IMR-90 (cell line): ENCODE measurements at places on chromosomes 2 and 18. TPM values are rescaled to one million over a fixed set of nuclear protein-coding genes. Genes with fewer than 3 reads are reported as not detected.

DNA sequence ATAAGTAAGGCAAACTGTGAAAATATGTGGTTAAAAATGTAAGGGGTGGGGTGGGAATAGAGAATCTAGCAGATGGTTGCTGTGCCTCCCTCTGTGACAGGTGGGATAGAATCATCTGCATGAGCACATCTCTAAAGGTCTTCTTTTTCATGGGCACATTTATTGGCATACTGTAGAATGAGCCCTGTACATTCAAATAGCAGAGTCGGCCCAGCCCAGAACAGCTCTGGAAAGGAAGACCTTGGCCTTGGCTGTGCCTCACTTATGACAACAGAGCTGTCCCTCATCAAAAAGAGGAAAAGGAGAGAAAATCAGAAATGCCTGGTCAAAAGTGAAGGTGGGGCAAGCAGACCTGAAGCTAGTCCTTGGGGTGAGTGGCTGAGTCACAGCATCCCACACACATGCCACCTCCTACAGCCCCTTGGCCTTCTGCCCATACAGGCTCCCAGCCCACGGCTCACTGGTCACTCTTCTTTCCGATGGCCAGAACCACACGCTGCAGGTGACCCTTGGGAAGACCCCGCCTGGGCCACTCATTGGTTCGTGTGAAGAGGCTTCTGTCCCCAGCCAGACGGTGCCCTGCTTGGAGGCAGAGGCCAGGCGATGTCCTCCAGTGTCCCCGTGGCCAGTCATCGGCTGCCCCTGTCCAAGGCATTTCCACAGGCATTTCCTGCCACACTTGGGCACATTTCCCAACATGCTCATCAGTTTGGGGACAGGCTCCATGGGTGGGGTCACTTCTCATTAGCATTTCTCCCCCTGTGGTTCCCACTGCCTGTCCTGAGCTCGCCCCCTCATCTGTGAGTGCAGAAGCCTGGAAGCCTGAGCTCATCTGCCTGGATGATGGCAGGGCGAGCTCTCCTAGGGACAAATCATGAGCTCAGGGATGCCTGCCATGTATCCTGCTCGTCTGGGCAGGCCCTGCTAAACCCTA lies 113.6 kb downstream of the MCFD2 start:
- H3K36me3 ChIP-seq, result no peaks in the 10 kb centered on the region
- peaks cover 48% of the 10 kb centered on the region for H3K4me1 ChIP-seq
- H3K4me3 ChIP-seq, result no peak overlapping the region
- H3K27me3 ChIP-seq, result no peaks in the 10 kb centered on the region
- H3K27ac ChIP-seq, result peak overlapping the region; percentile 40
- peak; percentile 60 for DNase-seq

GRCh38 chr2:219274361-219274921 lies 4.7 kb upstream of the DNAJB2 start:
- H3K27ac ChIP-seq, result peak overlapping the region; percentile 69
- peaks cover 7% of the 10 kb centered on the region; the same call in 1 of the 2 replicates for H3K27me3 ChIP-seq
- peaks cover 20% of the 10 kb centered on the region for H3K4me1 ChIP-seq
- peak; percentile 81 for DNase-seq

OR6B2 gene
- not detected in 2 replicates for total RNA-seq

DNA sequence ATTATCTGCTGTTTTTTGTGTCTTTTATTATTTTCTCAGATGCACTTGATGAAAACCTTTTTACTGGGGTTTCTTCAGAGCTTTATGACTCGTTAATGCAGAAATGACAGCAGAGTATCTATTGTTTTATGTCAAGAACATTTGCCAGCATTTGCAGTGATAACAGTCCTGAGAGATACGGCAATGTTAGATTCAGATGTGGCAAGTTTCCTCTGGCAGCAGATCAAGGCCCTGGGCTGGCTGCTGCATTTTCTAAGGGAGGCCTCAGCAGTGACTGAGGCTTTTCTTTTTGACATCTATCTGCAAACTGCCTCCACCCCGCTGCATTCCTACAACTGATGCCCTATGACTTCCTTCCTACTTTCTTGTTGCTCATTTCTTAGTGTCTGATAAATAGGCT lies 40.2 kb downstream of the EFEMP1 start:
- no peak overlapping the region for H3K27ac ChIP-seq
- H3K4me1 ChIP-seq, result peaks cover 28% of the 10 kb centered on the region
- no peak overlapping the region for H3K4me3 ChIP-seq

GRCh38 chr18:68426731-68427315 lies 288.1 kb downstream of the TMX3 start:
- DNase-seq, result peak; percentile 77
- H3K27ac ChIP-seq, result no peak overlapping the region
- H3K36me3 ChIP-seq, result no peaks in the 10 kb centered on the region
- H3K27me3 ChIP-seq, result no peaks in the 10 kb centered on the region
- peaks cover 15% of the 10 kb centered on the region for H3K4me1 ChIP-seq

- no peaks in the 10 kb centered on the region for H3K27me3 ChIP-seq
- no peak overlapping the region for H3K4me3 ChIP-seq
- H3K4me1 ChIP-seq, result no peaks in the 10 kb centered on the region
- H3K36me3 ChIP-seq, result peaks cover 17% of the 10 kb centered on the region
- no peak for DNase-seq
Observed at GRCh38 chr2:240602266-240603050, 15.9 kb downstream of the CAPN10 start.

- H3K4me3 ChIP-seq, result no peak overlapping the region
- H3K27ac ChIP-seq, result no peak overlapping the region
- H3K27me3 ChIP-seq, result no peaks in the 10 kb centered on the region; the same call in 1 of the 2 replicates
- H3K4me1 ChIP-seq, result no peaks in the 10 kb centered on the region
- DNase-seq, result no peak
Observed at GRCh38 chr2:148935791-148936190, 60.8 kb downstream of the KIF5C start.

DNA sequence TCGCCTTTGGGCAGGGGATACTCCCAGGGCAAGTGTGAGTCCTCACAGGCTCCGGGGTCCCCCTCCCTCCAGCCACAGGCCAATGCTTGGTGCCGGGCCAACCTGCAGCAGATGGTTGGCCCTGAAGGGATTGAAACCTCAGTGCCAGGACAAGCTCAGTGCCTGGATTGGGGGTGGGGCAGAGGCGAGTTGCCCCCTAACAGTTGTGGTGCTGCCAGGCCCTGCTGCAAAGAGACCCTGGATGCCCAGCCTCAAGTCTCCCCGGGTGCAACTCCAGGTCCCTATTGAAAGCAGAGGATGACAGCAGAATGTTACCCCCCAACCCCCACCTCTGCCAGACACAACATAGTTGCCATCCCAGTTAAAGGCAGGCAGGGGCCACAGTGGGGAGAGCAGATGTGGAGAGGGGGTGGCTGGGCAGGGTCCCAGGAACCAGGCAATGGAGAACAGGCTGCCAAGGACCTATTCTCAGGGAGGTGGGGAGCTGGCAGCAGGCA lies 9.5 kb upstream of the RNF103 start:
- H3K27ac ChIP-seq, result no peak overlapping the region
- H3K27me3 ChIP-seq, result peaks cover 3% of the 10 kb centered on the region; the same call in 1 of the 2 replicates
- H3K4me1 ChIP-seq, result no peaks in the 10 kb centered on the region
- H3K36me3 ChIP-seq, result no peaks in the 10 kb centered on the region

GRCh38 chr2:11602563-11603204 lies 67.3 kb downstream of the NTSR2 start:
- no peaks in the 10 kb centered on the region for H3K4me1 ChIP-seq
- no peaks in the 10 kb centered on the region for H3K36me3 ChIP-seq
- peaks cover 54% of the 10 kb centered on the region for H3K27me3 ChIP-seq
- no peak for DNase-seq
- H3K4me3 ChIP-seq, result no peak overlapping the region
- H3K27ac ChIP-seq, result no peak overlapping the region
